ENCODE measurements at places on chromosomes 13 and 19.

- DNase-seq, result peak; percentile 66
These were observed at the start of gene PCDH8 for GRCh38 chr13:52848455-52849195. PCDH8 (minus strand) TSS chr13:52848640; CDS start chr13:52848436, 204 bp downstream.

DNA sequence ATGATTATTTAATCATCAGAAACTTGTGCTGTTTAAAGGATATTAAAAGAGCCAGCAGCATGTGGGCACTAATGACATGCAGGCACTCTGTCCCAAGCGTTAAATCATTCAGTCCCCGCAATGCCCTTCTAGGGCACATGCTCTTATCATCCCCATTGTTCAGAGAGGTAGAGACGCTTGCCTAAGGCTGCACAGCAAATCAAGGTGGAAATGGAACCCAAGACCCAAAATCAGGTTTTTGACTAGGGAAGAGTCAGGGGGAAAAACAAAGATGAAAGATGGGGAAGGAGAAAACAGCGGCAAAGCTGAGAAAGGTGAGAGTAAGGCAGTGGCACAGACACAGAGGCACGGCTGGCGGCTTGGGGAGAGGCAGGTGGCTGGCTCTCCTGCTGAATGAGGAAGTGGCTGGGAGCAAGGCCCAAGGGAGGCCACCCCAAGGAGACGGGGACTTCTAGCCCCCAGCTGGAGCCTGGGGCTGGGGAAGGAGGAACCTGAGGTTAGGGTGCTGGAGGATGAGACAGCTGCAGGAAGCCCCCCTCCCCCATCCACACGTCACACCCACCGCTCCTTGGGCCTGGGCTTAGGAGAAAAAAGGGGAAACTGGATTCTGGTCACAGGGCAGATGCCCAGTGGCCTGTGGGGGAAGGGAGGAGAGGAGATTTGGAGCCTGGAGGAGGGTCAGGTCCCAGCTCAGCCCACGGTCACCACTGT is 1.0 kb upstream of the TYROBP start:
- DNase-seq, result peak; percentile 41

DNA sequence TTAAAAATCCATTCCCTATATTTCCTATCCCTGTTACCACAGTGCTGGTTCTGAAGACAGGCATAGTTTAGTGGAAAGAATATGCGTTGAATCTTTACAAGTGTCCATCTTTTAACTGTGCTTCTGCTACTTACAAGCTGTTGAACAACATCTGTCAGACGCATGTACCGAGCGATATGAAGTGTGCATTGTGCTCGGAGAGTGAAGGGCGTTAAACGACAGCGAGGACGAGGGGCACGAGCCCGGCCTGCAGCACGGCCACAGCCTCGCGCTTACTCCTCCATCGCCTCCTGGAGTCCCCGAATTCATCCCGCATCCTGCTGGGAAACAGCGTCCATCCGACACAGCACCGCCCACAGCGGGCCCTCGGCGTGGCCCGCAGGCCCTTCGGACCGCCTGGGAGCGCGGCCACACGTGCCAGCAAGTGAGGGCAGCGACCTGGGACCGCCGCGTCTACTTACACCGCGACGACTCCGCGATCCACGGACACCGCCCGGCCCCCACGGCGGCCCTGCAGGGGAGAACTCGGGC is 514 bp downstream of the PCID2 start:
- DNase-seq, result no peak

DNA sequence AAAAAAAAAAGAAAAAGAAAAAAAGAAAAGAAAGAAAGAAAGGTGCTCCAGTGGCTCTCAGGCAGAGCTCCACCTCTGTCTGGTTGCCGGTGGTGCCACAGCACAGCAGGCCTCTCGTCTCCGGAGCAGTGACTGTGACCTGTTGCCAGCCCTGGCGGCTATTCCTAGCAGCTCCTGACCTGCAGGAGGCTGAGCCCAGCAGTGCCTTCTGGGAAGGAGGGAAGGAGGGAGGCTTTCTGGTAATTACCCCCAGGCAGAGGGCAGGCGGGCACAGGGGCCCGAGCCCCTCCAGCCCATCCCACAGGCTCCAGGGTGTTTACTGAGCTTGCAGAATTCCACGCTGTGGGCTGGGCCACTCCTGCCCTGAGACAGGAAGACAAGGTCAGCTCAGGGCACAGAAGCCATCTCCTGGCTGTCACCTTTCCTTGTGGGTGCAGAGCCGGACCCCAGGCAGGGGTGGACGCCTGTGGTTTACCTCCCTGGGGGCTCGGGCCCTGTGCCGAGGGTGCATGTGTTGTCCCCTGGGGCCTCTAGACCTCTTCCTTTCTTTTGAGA is 77.9 kb downstream of the GNG7 start:
- DNase-seq, result no peak

- no peak for DNase-seq
These were observed 104.2 kb downstream of the ITGBL1 start for GRCh38 chr13:101556676-101557123.

GRCh38 chr19:36008336-36008978 is at the start of gene SYNE4:
SYNE4 (minus strand) TSS chr19:36008813; CDS start chr19:36008681, 132 bp downstream.
- DNase-seq, result no peak

DNA sequence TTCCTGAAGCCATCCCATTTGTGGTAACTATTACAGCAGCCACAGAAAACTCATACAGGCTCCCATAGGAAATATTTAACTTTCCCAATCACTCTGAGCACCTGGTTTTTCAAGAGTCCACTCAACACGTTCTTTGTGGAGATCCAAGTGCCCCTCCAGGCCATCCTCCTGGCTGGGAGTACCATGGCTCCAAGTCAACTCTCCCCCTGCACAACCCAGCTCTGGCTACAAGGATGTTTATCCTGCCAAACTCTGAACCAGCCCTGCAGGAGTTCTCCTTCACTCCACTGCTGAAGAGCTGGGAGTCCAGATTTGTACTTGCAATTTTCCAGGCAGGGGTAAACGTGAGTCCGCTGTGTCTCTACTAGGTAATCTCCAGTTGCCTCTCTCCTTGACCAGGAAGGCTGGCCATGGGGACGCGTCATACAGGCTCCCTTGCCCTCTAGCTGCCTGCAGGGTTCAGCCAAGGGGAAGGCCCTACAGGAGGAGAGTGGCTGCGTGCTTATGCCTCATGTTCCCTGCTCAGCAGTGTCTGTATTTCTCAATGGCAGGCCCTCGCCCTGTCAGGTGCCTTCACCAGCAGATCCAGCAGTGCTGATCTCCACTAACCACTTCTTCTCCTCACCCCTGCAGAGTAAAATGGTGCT is 29.9 kb upstream of the ARGLU1 start:
- DNase-seq, result no peak
